NCI-H460 (cell line): ENCODE measurements at places on chromosomes 7 and 10.

- DNase-seq, result no peak
Measured at GRCh38 chr7:85392326-85392725, 205.5 kb upstream of the SEMA3D start.

- DNase-seq, result no peak
Measured at GRCh38 chr10:32049113-32049512, 7.1 kb downstream of the KIF5B start.

DNA sequence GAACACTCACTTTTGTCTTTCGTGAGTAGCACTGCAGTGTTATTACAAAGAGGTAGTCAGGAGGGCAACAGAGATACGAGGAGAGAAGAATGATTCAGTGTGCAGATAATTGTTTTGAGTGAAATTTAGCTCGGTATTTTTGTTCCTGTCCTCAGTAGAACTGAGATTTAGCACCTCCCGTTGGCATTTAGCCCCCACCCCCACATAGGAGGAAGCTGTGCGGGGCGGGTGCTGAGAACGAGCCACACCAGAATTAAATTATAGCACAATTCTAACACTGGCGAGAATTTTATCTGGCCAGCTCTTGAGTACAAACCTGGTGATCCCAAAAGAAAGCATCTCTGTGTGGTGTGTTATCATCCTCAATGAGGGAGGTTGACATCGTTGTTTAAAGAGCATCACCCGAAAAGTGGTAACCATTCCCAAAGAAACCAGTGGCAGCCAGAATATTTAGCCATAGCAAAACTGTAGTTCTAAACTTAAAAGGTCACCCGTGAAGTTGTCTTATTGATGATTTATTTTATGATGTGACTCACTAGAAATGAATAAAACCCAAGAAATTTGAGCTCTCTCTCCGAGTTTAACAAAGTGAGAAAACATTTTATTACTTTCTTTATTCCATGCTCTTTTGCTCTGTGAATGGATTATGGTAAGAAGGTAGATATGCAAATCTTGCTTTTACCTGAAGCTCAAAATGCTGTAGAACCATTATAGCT is 612.2 kb downstream of the SUGCT start:
- DNase-seq, result no peak

GRCh38 chr7:54559401-54559800 is 17.2 kb downstream of the VSTM2A start:
- no peak for DNase-seq

DNA sequence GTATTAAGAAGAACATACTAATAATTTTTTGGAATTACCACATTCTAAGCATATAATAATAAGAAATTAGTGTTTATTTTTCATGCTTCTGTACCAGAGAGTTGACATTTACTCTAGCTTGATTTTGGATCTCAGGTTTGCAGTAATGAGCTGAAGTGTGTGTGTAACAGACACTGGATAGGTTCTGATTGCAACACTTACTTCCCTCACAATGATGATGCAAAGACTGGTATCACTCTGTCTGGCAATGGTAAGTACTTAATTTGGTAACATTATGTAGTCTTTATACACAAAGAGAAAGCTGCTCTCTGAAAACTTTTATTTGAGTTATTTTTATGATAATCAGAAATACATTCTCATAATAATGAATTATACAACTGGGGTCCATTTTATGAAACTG is 54.1 kb downstream of the SRI start:
- DNase-seq, result no peak

GRCh38 chr10:110444004-110444337 is 53.7 kb upstream of the DUSP5 start:
- no peak for DNase-seq

DNA sequence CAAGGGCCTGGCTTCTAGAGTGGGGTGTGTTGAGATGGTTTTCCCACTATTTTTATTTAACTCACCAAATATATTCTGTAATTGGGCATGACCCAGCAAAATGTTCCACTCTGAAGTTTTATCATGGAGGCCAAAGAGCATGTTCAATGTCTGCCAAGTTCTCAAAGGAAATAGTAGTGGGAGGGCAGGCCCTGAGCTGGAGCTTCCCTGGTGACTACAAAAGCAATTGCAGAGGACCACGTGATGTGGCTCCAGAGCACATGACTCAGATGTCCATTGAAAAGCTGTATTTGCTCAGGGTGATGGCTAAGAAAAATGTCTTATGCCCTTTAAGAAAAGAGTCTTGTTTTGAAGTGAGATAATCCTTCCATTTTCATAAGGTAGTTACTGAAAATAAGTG is 1024.8 kb downstream of the LRMDA start:
- no peak for DNase-seq

GRCh38 chr7:55088620-55089019 is 69.8 kb downstream of the EGFR start:
- no peak for DNase-seq

DNA sequence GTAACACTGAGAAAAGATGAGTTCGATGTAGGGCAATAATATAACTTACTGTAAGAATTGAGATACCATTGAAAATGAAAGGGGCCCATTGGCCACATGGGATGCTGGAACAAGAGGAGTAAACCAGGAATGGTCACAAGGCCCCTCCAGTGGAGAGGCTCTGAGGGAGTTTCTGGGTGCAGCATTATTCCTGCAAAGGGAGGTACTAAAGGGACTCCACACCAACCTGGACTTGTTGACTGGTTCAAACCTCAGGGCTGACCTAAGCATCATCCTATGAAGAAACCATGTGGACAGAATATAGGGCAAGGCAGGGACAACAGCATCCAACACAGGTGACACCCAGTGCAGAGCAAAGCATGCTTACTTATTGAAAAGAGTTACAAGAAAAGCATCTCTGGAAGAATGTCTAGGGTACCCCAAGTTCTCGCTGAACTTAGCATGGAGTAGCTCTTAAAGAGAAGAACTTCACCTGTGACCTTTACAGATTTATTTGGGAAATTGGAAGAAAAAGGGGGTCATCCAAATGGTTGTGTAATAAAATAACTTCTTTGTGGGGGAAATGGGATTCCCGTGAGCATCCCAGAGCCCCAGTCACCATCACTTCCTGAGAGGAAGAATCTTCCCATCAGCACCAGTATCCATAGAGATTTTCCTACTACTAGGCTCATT is 34.7 kb downstream of the PRSS2 start:
- DNase-seq, result no peak

DNA sequence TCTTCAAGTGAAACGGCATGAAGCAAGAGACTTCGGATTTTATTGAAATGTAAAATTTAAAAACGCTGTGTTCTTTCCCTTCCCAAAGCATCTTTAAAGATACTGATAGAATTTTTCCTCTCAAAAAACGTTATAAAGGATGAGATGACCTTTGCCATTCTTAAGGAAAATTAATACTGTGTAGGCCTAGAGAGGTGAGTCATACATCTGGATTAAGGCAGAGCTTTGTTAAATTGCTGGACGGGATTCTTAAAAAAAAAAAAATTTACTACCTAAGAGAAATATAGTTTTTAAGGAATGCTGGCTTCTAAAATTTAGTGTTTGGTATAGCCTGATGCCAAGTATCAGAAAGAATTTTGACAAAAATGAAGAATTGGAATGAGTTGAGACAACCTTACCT is 6.3 kb upstream of the HBP1 start:
- no peak for DNase-seq

DNA sequence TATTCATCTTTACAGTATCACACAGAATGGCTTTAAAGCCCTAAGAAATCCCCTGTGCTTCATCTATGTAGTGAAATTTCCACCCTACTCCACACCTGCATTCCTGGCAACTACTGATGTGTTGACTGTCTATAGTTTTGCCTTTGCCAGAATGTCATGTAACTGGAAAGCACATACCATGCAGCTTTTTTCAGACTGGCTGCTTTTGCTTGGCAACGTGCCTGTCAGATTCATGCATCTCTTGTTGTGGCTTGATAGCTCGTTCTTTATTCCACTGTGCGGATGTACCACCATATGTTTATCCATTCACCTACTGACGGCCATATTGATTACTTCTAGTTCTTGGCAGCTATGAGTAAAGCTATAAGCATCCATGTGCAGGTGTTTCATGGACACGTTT is 30.6 kb downstream of the RBM17 start:
- no peak for DNase-seq

DNA sequence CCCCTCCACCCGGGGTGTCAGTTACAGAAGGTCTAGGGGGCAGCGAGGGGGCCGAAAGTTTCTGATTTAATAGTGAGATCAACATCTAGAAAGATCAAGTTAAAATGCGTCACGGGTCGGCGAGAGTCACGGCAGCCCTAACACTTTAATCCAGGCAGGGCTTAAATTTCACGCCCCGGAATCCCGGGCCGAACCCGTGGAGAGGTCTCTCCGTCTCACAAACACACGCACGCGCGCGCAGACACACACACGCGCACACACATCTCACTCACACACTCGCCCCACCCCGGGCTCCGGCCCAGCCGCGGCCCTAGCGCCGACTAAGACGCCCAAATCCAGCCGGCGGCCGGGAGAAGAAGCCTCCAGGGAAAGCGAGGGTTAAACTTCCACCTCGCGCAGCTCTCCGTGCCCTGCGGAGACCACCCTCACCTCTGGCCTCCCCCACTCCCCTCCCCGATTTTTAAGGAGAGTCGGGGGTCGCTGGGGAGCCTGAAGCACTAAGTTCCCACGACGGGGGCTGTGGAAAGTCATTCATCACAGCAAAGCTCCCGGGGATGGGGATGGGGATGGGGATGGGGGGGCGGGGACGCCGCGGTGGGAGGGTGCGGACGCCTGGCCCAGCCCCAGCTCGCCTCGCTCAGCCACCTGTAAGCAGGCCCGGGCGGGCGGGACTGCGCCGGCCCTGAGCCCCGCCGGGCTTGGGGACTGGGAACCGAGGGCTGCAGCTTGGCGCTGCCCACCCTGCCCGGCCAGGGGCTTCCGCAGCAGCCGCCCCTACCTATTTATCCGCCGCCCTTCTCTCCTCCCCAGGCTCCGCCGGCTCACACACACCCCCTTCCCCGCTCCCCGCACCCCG is 1.6 kb downstream of the PDGFA start:
- no peak for DNase-seq

DNA sequence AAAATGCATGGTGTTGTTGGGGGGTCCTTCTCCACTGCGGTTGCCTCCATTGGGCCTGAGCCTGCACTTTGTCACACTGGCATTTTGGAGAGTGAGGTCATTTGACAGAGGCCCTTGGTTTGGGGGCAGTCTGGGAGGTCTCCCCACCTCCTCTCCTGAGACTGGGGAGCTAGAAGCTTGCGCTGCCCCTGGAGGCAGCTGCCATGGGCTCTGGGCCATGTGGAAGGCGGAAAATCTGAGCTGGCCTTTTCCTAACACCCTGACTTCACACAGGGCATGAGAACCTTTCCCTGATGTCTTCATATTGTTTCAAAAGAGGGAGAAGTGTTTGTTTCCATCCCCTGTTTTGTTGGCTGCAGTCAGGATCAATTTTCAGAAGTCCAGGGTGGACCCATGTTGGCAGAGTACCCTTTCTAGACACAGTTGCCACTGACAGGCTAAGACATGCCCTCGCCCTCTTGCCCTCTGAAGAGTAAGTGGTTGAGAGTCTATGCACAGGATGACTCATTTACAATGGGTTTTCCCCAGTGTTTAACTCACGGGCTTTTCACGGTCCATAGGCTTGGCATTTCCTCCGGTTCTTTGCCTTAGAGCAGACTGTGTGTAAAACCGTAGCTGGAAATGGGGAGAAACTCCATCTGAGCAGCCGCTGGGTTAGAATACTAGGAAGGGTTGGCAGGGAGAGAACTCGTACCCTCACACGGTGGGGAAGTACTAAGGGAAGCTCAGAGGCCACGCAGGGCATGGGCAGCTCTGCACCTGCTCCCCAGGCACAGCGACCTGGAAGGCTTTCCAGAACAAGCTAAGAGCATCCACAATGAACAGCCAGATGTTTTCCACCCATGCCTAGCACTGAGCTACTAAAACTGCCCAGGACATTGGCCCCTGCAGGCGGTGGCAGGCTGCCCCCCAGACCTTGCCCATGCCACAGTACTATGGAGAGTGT is 655.0 kb downstream of the SDK1 start:
- DNase-seq, result no peak

- DNase-seq, result no peak
Measured at GRCh38 chr10:99631496-99631895, 11.3 kb upstream of the SLC25A28 start.

DNA sequence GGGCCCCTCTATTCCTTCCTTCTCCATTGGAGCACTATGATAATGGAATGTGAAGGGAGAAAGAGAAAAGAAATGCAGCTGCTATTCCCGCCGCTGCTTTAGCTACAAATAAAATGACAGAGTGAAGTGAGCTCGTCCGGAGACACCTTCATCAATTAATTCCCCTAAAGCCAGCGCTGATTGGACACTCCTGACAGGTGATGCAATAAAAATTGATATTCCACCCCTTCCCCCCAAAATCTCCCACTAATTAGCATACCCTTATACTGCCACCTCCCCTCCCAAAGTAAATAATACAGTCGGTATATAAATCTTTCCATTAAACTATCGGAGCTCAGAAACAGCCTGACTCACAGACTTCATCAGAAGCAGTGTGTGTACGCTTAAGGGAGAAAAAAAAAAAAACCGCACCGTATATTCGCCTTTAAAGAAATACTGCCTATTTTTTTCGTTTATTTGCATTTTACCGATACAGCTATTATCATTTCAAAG is 7.3 kb downstream of the SKIDA1 start:
- peak; percentile 66 for DNase-seq

GRCh38 chr7:17989546-17989945 is 38.1 kb downstream of the PRPS1L1 start:
- DNase-seq, result no peak

DNA sequence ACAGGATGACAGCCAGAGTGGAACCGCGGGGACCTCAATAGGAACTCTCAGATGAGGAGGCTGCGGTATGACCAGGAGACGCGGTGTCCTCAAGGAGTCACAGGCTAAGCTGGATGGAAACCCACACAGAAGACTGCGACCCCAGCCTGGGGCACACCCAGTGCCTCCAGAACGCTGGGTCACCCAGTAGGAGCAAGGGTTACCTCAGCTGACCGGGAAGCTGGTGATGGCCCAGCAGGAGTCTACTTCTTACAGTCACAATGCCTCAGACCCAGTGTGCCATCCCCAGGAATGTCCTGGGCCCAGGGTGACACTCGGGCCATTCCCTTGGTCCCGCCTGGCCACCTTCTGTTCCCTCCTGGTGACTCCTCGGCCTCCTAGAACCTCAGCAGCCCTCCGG is 29.9 kb downstream of the CNPY1 start:
- DNase-seq, result no peak

DNA sequence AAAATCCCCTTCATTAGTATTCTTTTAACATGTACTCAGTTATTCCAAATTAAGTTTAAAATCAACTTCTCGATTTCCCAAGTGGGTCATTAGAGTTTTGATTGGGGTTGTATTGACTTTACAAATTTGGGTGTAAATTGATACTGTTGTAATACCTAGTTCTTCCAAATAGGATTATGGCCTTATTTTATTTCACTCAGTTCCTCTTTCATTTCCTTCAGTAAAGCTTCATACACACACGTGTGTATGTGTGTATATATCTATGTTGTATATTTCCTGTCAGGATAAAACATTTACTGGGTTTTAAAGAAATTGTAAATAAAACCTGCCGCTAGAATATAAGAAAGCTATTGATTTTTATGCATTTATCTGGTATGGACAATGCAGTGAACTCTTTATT is 15.9 kb downstream of the YME1L1 start:
- no peak for DNase-seq
